ENCODE measurements at places on chromosomes 5 and 9.

DNA sequence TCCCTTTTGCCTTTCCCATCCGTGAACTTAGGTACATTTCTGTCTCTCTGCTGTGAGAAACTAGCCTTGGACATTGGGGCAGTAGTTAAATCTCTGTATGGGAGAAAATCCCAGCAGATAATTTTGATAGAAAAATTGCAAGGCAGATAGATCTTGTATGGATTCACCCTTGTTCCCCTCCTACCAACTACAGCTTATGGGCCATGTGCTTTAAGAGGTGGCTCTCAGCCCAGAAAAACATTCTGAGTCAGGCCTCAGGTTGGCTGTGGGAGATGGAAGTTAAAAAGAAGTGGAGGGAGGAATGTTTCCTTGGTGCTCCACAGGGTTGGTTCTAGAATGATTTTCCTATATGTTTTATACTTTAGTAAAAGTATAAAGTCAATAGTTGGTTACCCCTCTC is 1.4 kb upstream of the KDM3B start:
- peak; percentile 75 for DNase-seq

DNA sequence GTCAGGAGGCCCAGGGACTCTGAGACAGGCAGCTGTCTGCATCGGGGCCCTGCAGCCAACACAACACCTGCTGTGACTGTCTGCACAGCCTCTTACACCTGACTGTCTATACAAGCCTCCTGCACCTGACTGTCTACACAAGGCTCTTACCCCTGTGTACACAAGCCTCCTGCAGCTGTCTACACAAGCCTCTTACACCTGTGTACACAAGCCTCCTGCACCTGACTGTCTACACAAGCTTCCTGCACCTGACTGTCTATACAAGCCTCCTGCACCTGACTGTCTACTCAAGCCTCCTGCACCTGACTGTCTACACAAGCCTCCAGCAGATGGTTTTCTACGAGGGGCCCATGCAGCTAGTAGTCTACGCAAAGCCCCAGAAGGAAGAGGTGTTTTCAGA is 18.6 kb downstream of the IRX2 start:
- no peak for DNase-seq

GRCh38 chr9:124357721-124358361 is 57.4 kb downstream of the PSMB7 start:
- no peak for DNase-seq

DNA sequence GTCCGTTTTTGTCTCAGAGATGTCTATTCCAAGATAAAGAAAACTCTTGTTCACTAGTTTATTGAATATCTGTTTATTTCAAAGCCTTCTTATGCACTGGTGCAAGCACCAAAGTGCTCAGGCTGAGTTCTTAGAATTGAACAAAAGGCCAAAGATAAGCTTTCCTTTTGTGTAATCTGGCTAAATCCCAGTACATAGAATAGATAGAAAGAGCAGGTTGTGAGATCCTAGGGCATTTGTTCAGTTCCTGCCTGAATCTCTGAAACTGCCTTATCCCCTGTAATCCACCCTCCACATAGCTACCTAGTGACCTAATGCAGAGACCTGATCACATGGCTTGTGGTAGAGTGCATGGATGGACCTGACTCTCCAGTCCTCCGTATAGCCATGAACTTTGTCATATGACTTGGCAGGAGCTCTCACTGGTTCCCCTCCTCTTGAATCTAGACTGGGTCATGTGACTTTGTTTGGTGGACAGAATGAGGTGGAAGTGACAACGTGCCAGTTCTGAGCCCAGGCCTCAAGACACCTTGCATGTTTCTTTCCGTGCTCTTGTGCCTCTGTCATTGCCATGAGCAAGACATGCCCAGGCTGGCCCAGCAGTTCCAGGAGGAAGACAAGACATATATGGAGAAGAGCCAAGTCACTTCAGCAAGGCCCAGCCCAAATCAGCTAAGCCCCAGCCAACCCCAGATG is 139.3 kb upstream of the SHB start:
- DNase-seq, result no peak

DNA sequence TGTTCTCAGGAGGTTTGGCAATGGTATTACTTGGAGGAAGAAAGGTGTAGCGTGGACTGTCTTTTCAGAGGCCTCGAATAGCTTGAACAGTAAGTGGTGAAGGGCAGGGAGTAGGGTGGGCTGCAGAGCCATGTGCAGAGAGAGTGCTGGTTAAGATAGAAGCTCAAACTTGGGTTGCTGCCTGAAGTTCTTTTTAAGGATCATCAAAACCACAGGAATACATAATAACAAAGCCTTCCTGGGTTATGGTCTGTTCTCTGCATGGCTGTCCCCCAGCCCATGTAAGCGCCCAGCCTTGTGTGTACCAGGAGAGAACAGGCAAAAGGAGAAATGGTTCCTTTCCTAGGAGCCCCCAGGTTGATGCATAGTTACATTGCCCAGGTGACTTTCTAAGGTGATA is 43.9 kb downstream of the RCL1 start:
- DNase-seq, result no peak

GRCh38 chr9:117784996-117785395 is 80.8 kb downstream of the TLR4 start:
- DNase-seq, result no peak

DNA sequence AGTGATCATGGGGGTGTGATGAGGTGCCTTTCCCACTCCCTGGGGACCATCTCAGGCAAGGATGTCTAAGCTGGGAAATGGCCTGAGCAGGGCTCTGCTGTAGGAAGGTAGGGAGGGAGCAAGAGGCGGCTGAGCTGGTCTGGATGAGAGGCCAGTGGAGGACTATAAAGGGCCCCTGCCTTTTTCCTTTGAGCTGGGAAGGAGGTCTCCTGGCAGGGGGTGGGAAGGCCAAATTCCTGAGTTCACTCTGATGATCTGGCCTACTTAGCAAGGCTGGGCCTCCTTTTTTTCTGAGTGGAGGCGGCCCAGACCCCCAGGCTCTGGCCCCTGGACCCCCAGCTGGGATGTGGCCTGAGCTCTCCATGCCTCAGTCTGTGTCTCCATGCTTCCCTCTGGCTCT is 14.3 kb upstream of the PITX1 start:
- DNase-seq, result no peak

- no peak for DNase-seq
Observed at GRCh38 chr5:132257131-132258101, at the start of gene PDLIM4. Gene PDLIM4, plus strand, starts transcription at chr5:132257696. Its CDS starts 39 bp downstream, at chr5:132257735.

GRCh38 chr9:101131326-101131725 is 102.8 kb downstream of the PLPPR1 start:
- no peak for DNase-seq

- peak; percentile 87 for DNase-seq
Observed at GRCh38 chr9:23117616-23118015, 671.0 kb downstream of the DMRTA1 start.

DNA sequence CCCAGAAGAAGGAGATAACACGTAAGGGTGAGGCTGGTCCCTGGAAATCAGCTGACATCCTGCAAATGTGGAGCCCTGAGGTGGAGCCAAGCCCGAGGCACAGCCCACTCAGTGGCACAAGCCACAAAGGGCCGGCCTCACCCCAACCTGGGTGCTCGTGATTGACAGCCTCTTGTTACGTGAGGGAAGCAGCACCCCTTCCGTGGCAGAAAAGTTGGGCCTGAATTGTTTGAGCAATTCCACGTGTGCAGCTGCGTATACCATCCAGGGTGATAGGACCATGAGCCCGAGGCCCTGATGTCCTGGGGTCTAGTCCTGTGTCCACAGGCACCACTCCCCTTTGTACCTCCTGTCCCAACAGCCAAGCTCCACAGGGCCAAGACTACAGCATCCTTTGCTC is 4.8 kb downstream of the ORM2 start:
- no peak for DNase-seq

- no peak for DNase-seq
Observed at GRCh38 chr5:10194083-10194482, 55.6 kb downstream of the ATPSCKMT start.

DNA sequence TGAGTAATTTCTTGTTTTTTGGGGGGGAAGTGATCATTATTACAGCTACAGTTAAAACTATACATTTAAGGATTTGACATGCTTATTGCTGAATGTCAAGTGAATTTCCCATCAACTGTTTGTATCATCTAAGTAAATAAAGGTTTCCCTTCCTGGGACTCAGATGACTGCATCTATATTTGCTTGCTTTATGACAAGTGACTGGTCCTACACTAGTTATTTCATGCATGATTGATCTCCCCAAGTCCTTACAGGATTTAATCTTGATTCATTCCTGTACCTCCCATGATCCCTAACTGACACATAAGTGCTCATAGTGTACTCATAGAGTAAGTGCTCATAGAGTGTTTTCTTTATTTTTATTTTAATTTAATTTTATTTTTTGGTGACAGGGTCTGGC is 2.8 kb downstream of the TXNDC8 start:
- DNase-seq, result no peak

GRCh38 chr9:33202018-33202417 is 34.9 kb upstream of the B4GALT1 start:
- DNase-seq, result no peak

GRCh38 chr9:109907400-109907799 is 127.4 kb downstream of the PALM2AKAP2 start:
- DNase-seq, result no peak

GRCh38 chr9:24708814-24709213 is 163.1 kb upstream of the IZUMO3 start:
- DNase-seq, result no peak

DNA sequence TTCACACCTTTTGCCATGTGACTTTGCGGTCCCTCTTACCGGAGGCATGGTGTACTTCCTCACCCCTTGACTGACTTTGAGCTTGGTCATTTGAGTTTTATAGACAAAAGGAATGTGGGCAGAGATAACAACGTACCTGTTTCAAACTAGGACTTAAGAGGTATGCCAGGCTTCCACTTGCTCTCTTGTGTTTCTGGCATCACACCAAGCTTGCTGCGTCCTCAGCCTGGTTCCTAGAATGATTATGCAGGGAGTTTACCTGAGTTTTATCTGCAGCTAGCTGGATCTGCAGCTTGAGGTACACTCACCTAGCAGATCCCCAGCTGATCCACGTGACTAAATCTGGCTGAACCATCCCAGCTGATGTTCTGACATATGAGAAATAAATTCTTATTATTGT is 66.2 kb downstream of the PLK2 start:
- no peak for DNase-seq

- peak; percentile 31 for DNase-seq
Observed at GRCh38 chr9:132631280-132631679, 38.5 kb downstream of the DDX31 start.

DNA sequence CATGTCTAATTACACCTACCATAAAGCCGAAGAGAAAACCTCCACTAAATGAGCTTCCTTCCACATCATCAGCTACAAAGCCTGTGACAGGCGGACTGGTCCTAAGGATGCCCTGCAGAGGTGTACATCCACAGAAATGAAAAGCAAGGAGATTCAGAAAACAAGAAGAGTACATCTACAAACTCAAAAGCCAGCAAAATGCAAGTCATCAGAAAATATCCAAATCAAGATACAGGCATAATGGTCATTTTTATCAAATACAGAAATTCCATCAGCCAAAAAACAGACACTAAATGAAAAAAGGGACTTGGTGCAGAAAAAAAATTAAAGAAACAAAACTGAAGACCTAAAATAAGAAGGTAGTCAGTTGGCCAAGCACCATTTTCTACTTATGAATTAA is 79.7 kb downstream of the FRMD3 start:
- no peak for DNase-seq

DNA sequence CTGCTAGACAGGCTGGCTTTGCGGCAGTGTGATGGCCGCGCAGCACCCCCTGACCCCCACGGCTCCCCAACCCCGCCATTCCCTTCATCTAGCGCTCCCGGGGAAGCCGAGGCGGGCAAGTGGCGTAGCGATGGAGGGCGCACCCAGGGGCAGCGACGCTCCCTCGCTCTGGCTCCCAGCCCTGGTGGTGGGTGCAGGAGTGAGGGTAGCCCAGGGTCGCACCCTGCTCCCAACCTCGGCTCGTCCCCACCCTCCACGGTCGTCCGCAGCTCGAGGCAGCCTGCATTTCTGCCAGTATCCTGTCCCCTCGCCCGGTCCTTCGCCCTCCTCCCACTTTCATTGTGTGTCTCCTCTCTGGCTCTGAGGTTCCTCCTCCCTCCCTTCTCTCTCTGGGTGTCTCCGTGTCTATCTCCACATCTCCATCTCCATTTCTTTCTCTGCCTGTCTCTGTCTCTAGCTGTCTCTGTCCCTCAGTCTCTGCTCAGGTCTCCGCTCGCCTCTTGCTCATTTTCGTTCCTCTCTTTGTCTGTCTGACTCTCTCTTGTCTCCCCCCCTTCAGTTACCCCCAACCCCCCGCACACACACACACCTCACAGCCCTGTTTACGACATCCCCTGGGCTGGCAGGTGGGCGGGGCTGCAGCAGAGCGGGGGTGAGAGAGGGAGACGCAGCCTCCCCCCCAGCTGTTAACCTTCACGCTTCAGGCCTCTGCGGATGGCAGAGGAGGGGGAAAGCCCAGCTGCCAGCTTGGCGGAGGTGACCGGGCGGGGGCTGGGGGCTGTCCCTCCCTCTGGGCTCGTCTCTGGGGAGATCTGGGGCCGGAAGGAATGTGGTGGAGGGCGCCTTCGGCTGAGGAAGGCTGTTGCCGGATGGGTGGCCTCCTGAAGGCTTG is 48.7 kb upstream of the PSD2 start:
- peak; percentile 55 for DNase-seq

DNA sequence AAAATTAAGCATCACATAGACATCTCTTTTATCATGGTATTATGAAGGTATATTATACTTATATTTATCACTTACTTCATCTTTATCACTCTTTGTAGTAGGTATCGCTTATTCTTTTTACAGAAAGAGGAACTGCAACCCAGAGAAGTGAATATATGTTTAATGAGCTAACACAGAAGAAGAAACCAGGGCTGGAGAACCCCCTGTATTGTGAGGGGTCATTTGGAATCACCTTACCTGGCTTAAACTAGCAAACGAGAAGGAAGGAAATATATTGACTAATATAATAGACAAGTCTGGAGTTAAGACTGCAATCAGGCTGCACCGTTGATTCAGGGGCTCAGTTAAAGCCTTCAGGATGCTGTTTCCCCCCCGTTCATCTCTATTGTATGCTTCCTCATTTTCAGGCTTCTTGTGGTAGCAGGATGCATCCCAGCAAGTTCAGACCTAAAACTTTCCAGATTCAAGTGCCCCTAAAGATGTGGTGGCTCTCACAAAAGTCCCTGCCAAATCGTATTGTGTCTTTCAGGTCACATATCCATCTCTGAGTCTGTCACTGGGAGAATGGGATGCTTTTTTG is 146.4 kb downstream of the GCNT1 start:
- no peak for DNase-seq

- no peak for DNase-seq
Observed at GRCh38 chr5:57932761-57933160, 450.1 kb upstream of the ACTBL2 start.

GRCh38 chr9:92954049-92954861 is 6.9 kb downstream of the FGD3 start:
- DNase-seq, result no peak

DNA sequence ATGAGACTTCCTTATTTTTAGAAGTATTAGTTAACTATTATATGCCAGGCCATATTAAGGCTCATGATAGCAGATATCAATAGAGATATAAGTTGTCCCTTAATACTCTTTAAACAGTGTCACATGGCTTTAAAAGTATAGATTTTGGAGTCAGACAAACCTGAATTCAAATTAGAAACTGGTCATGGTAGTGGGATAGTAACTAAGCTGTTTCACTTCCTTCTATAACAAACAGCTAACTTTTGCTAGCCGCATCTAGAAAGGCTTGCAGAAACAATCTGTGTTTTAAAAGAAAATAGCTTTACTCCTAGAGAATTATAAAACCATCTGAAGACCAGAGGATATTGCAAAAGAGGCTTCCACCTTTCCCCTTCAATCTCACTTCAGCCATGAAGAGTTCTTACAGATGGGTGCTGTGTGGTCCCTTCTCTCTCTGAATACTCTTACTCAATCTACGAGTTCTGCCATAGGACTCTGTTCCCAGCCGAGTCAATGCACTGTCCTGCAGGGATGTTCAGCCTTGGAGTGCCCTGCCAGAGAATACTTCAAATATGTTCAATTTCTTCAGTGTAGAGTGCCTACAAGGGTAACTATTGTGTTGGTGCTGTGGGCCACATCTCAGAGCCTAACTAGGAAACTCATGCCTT is 810.2 kb downstream of the EFNA5 start:
- DNase-seq, result no peak
